ENCODE measurements at places on chromosomes 16 and 17.
A peak's percentile ranks its signal among the peaks of the same experiment; 100 is the strongest.

GRCh38 chr16:73058221-73058615 is 10.3 kb upstream of the ZFHX3 start:
- DNase-seq, result no peak

DNA sequence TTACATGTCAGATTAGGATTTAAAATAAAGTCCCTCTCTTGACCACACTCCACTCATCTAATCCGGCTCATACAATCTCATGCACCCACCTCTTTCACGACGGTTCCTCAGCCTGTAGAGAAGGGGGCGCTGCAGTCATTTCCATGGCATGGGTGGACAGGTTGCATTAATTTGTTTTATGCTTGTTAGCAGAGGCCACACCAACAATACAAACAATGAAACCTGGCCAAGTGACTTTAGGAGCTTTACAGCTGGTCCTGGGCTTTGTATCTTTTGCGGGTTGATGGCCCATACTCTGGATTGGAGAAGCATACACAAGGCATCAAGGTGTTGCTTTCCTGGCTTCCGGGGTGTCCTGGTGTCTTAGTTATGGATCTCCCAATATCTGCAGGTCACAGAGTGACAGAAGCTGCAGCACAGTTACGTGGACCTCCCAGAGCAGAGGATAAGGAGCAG is 9.7 kb upstream of the SNF8 start:
- peak; percentile 35 for DNase-seq

- no peak for DNase-seq
Observed at GRCh38 chr17:79921411-79922115, 82.3 kb upstream of the CBX4 start.

DNA sequence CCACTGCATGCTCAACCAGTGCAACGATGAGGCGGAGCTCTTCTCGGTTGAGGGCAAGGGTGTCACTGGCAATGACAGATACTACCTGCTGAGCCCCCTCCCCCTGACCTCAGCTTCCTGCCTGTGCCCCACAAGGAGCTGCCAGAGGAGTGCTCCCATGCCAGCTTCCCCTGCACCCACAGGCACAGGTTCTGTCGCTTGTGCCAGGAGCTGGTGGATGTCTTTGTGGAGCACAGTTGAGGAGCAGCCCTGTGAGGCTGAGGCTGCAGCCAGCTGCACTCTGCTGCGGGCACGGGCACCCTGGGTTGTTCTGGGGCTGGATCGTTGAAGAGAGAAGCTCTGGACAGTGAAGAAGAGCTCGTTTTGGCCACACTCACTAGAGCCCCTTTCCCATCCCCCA is 165.3 kb upstream of the ZNF267 start:
- no peak for DNase-seq

GRCh38 chr17:9028988-9029570 is 7.8 kb downstream of the NTN1 start:
- DNase-seq, result no peak

- DNase-seq, result no peak
Observed at GRCh38 chr17:33560165-33560564, 267.1 kb upstream of the ASIC2 start.

GRCh38 chr17:29162082-29162908 is 17.9 kb downstream of the MYO18A start:
- DNase-seq, result no peak

DNA sequence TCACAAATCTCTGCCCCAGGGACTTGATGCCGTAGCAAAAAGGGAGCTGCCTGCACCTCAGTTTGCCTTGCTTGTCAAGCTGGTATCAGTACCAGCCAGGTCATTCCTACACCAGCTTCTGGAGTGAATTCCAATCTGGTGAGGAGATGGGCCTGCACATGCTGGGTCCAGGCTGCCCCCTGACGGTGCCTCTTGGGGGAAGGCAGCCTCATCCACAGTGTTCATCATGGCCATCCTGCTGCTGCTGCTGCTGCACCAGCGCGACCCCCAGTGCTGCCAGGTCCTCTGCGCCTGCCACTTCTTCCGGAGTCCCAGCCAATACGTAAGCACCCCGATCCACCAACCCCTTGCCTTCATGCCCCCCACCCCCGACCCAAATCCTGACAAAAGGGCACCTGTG is 8.3 kb downstream of the MRPL27 start:
- DNase-seq, result no peak

- no peak for DNase-seq
Observed at GRCh38 chr17:28043296-28043695, 819 bp downstream of the NLK start.

DNA sequence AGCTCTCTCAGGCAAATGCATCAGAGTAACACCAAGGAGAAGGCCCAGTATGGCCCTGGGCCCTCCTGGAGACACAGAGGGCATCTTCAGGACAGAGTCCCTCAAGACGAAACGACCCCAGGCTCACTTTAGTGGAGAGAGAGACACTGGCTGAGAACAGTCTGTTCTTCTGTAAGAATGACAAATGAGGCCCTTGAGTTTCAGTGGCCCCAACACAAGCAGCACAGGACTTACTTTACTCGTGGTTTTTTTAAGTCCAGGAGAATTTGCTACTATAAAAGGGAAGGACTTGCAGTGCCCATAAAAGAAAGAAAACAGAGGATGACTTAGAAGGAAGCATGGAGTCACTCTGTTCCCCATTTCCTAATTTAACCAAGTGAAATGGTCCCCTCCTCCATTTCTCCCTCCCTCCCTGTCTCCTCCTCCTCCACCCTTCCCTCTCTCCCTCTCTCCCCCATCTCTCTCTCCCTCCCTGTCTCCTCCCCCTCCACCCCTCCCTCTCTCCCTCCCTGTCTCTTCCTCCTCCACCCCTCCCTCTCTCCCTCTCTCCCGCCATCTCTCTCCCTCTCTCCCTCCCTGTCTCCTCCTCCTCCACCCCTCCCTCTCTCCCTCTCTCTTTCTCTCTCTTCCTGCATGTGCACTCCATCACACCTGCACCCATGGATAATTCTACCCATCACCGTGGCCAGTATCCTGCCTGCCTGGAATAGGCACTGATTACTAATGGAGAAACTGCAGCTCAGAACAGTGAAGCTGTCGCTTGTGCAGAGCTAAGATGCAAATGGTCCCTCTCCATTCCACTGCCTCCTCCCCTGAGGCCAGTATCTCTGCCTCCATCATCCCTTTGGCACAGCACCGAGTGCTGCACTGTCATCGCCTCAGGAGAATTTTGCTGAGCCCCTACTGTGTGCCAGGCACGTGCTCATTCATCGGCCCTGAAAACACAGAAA is 47.3 kb upstream of the RBFOX3 start:
- DNase-seq, result no peak

- DNase-seq, result no peak
Observed at GRCh38 chr17:2178798-2179501, 124.0 kb downstream of the HIC1 start.

GRCh38 chr16:23469814-23470213 is 16.8 kb upstream of the COG7 start:
- DNase-seq, result peak; percentile 2

DNA sequence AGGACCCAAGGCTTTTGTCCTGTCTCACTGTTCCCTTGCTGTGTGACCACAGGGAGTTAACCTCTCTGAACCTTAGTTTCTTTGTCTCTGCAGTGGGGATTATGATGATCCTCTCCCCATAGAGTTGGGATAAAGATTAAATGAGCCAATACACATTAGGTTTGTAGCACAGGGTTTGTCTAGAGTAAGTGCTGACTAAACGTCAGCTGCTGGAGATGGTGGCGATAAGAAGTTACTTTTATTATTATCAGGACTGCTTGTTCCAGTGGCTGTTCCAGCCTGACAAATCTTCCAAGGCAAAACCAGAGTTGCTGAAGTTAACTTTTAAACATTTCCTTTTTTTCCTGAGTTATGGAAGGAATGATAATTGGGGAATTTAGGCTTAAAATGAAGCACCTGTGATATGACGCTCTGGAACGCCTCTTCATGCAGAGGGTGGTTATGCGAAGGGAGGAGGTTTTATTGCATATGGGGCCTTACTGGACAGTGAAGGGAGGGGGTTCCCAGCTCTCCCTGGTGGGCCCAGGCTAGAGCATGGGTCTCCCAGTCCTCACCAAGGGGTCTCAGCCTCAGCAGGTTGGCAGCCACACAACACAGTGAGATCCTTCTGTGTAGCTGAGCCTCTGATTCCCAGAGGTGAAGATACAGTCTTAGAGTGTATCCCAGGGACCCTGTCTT is 35.8 kb downstream of the PLCG2 start:
- DNase-seq, result no peak

- DNase-seq, result no peak
Observed at GRCh38 chr16:19460397-19460796, 42.7 kb downstream of the TMC5 start.

- DNase-seq, result no peak
Observed at GRCh38 chr16:56564793-56565477, at the start of gene MT4. TSS of gene MT4 (plus strand) at chr16:56565073. CDS start at chr16:56565129, 56 bp downstream.

DNA sequence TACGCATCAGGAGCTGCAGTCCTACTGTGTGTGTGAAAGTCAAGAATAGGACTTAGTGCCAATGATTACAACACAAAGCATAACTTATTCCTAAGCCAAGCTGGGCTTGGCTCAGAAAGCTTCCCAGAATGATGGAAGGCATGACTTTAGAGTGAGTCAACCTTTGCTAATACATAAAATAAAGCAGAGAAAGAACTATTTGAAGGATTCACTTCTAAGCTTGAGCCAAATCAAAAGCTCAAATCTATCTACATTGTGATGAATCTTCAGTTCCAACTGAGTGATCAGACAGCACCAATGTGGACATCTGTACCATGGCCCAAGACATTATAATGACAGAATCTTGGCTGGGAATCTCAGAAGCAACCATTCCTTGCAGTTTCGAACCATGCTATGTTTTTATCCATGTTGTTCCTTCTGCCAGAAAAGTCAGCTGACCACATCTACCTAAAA is 41.4 kb downstream of the SMG6 start:
- DNase-seq, result peak; percentile 75

- DNase-seq, result peak; percentile 99
Observed at GRCh38 chr16:84832488-84833143, 12.8 kb downstream of the CRISPLD2 start.

GRCh38 chr16:61923629-61924028 is 112.6 kb downstream of the CDH8 start:
- DNase-seq, result no peak

GRCh38 chr16:27618606-27619327 is 68.8 kb downstream of the KATNIP start:
- DNase-seq, result no peak

DNA sequence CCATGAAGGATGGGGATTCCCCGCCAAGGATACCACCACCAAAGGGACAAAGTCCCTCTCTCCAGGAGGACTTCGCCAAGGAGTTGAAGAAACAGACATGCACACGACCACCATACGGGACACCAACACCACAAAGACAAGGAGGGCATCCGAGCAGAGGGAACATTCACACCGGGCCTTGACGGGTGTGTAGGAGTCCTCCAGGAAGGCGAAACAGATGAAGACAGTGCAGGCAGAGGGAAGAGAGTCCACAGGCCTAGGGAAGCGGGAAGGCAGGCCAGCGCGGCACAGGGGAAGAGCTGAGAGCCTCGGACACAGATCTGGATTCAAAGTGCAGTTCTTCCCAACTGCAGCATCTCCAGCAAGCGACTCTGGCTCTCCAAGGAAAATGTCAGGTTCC is 10.8 kb downstream of the COTL1 start:
- DNase-seq, result no peak

GRCh38 chr16:50470687-50471086 is 77.5 kb upstream of the NKD1 start:
- no peak for DNase-seq

- no peak for DNase-seq
Observed at GRCh38 chr17:5468075-5468473, 708 bp downstream of the DHX33 start.

DNA sequence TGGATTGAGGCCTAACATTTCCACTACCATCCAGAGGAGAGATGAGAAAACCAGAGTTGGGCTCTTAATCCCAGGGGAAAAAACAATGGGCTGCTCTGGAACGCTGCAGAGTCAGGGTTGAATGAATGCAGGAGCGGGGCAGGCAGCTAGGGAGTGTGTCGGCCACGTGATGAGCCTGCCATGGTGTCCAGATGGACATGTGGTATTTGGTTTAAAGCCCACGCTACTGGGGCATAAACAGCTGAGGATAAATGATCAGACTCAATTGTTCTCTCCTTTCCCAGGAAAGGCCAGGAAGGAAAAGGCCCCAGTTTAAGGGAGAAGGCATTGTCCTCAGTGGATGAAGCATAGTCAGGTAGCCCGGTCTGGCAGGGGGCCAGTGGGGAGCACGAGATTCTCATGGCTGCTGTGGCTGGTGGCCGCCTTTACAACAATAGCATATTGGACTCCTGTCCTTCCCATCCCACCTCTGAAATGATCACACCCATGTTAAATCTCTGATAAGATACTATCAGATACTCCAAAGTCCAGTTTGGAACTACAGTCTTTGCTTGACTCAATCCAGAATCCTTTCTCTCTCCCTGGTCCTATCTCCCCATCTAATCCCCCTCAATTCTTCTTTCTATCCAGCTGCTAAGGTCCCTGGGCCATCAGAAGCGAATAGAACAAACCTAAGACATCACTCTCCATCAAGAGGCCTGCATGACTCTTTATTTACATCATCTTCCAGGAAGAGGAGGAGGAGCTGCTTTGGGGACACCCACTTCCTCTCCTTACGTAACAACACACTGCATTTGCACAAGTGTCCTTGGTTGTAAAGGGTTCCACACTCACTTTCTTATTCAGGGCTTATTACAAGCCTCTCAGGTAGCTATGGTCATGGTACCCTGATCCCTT is 20.4 kb downstream of the CA4 start:
- DNase-seq, result no peak

GRCh38 chr17:64390044-64390443 is 616 bp downstream of the PECAM1 start:
- no peak for DNase-seq

DNA sequence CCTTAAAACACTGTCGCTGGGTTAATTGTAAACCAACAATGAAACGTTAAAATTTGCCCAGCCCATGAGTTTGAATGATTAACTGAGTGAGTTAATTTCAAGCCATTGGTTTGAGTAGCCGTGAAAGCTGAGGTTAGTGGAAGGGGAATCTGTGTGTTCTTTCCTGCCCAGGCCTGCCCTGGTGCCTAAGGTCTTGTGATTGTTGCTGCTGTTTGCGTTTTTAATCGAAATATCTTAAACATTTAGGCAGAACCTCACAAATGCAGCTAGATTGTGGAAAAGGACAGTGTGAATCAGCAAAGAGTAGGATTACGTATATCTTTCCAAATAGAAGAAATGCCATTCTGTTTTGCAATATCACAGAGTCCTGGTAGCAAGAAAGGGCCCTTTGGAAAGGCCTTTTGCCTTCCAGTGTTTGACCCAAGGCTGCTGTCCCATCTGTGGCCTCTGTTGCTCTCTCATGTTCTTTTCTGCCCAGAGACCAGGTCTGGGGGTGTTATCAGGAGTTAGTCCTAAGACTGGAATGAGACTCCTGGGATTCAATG is 113.8 kb downstream of the MSI2 start:
- no peak for DNase-seq

- no peak for DNase-seq
Observed at GRCh38 chr17:74435775-74436359, 4.0 kb downstream of the GPRC5C start.

- DNase-seq, result no peak
Observed at GRCh38 chr17:3838206-3838605, 7.8 kb downstream of the NCBP3 start.

Data from GM04504 (cell line).